Astrocyte (in vitro differentiated cells and primary cell): ENCODE measurements at places on chromosomes 1 and 21.

- DNase-seq = no peak
Measured at GRCh38 chr1:3690282-3691065, 38.2 kb downstream of the TP73 start.

GRCh38 chr1:210754878-210755665 is 378.9 kb downstream of the KCNH1 start:
- DNase-seq = peak; percentile 20

- DNase-seq = no peak
Measured at GRCh38 chr1:19479351-19480120, 5.8 kb downstream of the CAPZB start.

GRCh38 chr1:14352897-14353296 is 245.6 kb upstream of the KAZN start:
- no peak for DNase-seq

DNA sequence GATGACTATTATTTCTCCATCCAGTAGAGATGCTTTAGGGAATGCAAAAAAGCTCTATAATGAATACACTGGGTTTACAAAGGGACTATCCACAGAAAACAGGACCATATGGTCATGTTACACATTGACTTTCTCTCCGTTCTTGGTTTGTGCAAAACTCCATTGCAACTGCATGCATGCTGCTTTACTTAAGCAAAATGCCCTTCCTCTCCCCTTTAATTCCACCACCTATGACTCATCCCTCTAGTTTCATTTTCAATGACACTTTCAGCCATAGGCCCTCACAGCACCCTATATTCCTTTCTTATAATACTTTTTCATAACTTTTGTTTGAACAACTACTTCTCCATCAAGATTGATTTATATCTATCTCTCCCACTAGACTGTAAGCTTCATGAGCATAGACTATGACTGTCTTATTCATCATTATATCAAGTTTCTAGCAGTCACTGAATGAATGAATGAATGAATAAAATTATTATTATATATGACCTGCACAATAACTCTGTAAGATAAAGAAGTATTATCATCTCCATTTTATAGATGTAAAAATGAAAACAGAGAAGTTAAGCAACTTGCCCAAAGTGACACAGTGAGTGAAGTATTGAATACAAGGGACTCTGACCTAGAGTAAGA is 248.9 kb downstream of the PLPP3 start:
- DNase-seq = peak; percentile 66

- no peak for DNase-seq
Measured at GRCh38 chr1:179529482-179530195, 46.1 kb downstream of the NPHS2 start.
